Effector CD4-positive, alpha-beta T cell (primary cell): ENCODE measurements at places on chromosomes 1 and 21.

DNA sequence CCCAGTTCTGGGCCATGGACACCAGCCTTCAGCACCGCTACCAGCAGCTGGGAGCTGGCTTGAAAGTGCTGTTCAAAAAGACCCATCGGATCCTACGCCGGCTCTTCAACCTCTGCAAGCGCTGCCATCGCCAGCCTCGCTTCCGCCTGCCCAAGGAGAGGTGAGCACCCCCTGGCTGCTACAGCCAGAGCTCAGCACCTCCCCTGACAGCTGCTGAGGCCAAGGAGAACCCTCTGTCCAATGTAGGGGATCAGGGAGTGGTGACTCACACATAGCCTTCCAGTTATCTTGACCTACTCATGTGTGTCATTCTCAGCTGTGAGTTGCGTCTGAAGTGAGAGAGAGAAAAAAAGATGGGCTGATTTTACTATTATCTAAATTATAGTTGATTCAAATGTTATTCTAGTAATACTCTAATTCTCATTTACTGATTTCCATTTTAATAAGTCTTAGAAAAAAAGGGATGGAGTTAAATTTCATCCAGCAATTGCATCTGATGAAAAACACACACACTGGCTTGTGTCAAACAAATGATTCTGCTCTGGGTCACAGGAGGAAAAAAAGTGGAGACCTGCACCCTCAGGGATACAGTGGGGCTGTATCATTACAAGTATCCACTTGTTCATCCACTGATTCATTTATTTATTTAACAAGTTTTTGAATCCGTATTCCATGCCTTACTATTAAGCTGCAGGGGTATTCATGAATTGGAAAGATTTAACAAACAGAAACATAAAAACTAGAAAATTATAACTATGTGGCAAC, 108.0 kb downstream of the BRINP2 start:
- no peak for DNase-seq

DNA sequence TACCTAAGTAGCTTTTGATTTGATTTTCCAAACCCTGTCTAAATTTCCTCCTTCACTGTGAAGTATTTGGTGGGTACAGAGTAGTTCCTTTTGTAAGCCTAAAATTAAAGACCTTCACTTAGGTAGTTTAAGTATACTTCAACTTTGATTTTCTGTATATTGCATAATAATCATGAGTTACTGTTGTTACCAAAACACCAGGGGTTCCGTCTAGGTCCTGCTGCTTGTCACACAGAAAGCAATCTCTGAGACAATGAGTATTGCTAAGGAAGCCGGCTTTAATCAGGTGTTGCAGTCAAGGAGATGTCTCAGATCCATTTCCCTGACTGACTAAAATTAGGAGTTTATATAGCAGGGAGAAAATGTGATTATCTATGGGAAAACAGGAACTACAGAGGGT, 15.3 kb downstream of the RPS6KC1 start:
- DNase-seq, result no peak

GRCh38 chr1:81833722-81834121, 33.0 kb downstream of the ADGRL2 start:
- DNase-seq, result no peak

DNA sequence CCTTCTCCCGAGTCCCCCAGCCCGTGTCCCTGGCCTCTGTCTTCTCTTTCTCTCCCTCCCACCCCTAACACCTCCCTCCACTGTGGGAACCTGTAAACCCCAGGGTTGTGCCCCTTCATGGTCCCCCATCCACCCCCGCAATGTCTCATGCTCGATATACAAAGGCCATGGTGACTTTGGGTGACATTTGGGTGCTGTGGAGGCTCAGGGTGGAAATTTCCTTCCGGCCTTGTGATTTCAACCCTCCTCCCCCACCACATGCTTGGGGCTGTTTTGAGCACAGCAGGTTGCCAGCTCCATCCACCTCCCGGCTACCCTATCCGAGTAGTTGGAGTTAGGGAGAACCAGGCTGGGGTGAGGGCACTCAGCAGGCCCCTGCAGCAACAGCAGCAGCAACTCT, 25.7 kb upstream of the VPS13D start:
- DNase-seq, result no peak

- no peak for DNase-seq
These were observed 492.3 kb upstream of the PRMT6 start for GRCh38 chr1:106564192-106564591.
